ENCODE measurements at places on chromosomes 12 and 14.

GRCh38 chr12:93825931-93826555 is 148.9 kb downstream of the CRADD start:
- H3K4me3 ChIP-seq = no peak overlapping the region
- H3K36me3 ChIP-seq = no peaks in the 10 kb centered on the region
- DNase-seq = no peak
- no peaks in the 10 kb centered on the region for H3K27me3 ChIP-seq
- H3K4me1 ChIP-seq = no peaks in the 10 kb centered on the region

GRCh38 chr12:19744705-19745218 is 305.5 kb downstream of the AEBP2 start:
- no peak for DNase-seq
- no peak overlapping the region for H3K4me3 ChIP-seq
- H3K36me3 ChIP-seq = no peaks in the 10 kb centered on the region
- no peaks in the 10 kb centered on the region for H3K27me3 ChIP-seq
- H3K27ac ChIP-seq = no peak overlapping the region
- no peaks in the 10 kb centered on the region for H3K4me1 ChIP-seq

DNA sequence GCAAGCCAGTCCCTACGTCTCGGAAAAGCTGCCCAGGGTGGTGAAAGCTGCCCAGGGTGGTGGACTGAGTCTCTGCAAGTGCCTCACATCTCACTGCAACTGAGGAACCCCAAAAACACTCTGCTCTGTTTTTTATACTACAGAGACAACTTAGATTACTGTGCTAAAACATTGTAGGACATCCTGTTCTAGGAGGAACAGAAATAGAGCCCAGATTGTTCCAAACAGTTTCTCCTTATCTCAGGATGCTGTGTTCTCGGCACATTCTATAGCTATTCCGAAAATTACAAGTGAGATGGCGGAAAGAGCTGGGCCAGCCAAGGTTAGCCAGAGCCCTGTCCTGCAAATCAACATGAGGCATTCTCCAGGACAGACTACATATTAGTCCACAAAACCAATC is 138.7 kb downstream of the LRIG3 start:
- H3K36me3 ChIP-seq = no peaks in the 10 kb centered on the region
- no peaks in the 10 kb centered on the region for H3K27me3 ChIP-seq
- no peak overlapping the region for H3K4me3 ChIP-seq
- no peak for DNase-seq
- no peak overlapping the region for H3K27ac ChIP-seq
- H3K4me1 ChIP-seq = no peaks in the 10 kb centered on the region

DNA sequence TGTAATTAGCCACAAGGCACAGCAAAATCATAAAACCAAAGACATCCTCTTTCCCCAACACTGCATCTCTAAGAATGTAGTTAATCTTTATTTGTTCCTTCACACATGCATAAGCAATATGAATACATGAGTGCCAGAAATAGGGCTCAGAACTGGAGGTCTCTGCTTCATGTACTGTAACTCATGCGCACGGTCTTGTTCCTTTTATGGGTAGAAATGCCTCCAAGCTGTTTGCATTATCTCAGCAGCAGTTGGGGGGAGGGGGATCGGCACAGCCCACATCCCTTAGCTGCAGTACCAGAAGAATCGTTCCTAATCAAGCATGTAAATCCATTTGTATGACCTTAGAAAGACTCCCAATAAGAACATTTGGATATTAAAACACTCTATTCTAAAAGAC is 20.0 kb downstream of the RHOJ start:
- H3K4me3 ChIP-seq = no peak overlapping the region
- H3K27ac ChIP-seq = no peak overlapping the region

DNA sequence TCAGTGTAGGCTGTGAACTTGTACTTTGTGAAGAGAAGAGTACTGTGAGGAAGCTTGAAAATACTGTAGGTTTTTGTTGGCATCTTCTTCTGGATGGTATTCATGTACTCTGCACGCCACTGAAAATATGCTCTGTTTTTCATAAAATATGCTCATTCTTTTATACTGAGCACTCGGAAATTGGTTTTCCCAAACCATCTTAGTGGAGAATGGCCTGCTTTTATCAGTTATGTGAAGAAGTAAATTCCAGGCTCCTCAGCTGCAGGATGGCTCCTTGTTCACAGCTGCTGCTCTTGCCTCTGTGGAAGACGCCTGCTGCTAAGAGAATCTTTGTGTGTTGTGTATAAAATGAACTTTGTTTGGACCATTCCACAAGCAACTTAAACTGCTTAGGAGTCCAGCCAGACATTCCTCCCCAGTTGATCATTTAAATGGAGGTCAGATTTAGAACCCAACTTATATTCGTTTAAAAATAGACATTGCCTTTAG is 443.5 kb upstream of the RGS6 start:
- no peak overlapping the region for H3K4me3 ChIP-seq
- H3K27me3 ChIP-seq = no peaks in the 10 kb centered on the region
- no peak for DNase-seq

- peaks cover 3% of the 10 kb centered on the region for H3K27me3 ChIP-seq
- no peaks in the 10 kb centered on the region for H3K4me1 ChIP-seq
- no peak overlapping the region for H3K4me3 ChIP-seq
- no peak overlapping the region for H3K27ac ChIP-seq
Observed at GRCh38 chr12:126667339-126667738, 1599.6 kb upstream of the TMEM132C start.

GRCh38 chr14:30906752-30907658 is 32.6 kb downstream of the COCH start:
- no peak overlapping the region for H3K4me3 ChIP-seq
- H3K36me3 ChIP-seq = peaks cover 36% of the 10 kb centered on the region
- no peak for DNase-seq
- H3K4me1 ChIP-seq = no peaks in the 10 kb centered on the region
- no peak overlapping the region for H3K27ac ChIP-seq

- peaks cover 21% of the 10 kb centered on the region for H3K27me3 ChIP-seq
- DNase-seq = no peak
- H3K4me3 ChIP-seq = no peak overlapping the region
- no peak overlapping the region for H3K27ac ChIP-seq
- no peaks in the 10 kb centered on the region for H3K36me3 ChIP-seq
Observed at GRCh38 chr14:57866199-57866705, 360 bp upstream of the SLC35F4 start.

GRCh38 chr14:88804477-88804876 is 11.7 kb upstream of the EML5 start:
- H3K27ac ChIP-seq = no peak overlapping the region
- H3K36me3 ChIP-seq = no peaks in the 10 kb centered on the region
- H3K4me1 ChIP-seq = no peaks in the 10 kb centered on the region
- peaks cover 20% of the 10 kb centered on the region for H3K27me3 ChIP-seq

- no peak overlapping the region for H3K27ac ChIP-seq
- H3K4me1 ChIP-seq = peaks cover 48% of the 10 kb centered on the region
- H3K4me3 ChIP-seq = peak overlapping the region; percentile 39
- H3K36me3 ChIP-seq = no peaks in the 10 kb centered on the region
- no peak for DNase-seq
Observed at GRCh38 chr12:52629281-52630007, 11.1 kb upstream of the KRT73 start.

GRCh38 chr14:88030079-88030478 is 25.1 kb downstream of the GPR65 start:
- H3K27me3 ChIP-seq = no peaks in the 10 kb centered on the region
- H3K27ac ChIP-seq = peak overlapping the region; percentile 8
- peaks cover 17% of the 10 kb centered on the region for H3K4me1 ChIP-seq
- DNase-seq = no peak
- H3K4me3 ChIP-seq = no peak overlapping the region
- H3K36me3 ChIP-seq = no peaks in the 10 kb centered on the region

GRCh38 chr14:98961191-98961590 is 310.8 kb downstream of the BCL11B start:
- no peaks in the 10 kb centered on the region for H3K36me3 ChIP-seq
- no peak overlapping the region for H3K4me3 ChIP-seq
- no peak for DNase-seq
- no peak overlapping the region for H3K27ac ChIP-seq

DNA sequence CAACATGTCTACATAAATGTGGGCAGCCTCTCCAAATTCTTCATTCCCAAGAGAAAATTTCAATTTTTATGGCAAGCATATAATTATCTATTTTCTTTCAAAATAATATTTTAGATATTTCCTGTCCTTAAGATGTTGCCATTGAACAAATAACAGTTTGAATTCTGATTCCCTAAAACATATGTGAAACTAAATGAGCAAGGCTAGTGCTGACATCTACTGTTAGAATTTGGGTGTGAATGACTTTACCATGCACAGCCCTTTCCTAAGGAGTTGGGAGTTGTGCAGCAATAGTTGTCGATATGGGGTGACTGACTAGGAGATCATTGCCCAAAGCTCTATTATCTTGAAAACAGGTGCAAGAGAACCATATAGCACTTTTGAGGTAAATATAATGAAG is 108.2 kb upstream of the SLC38A4 start:
- no peak overlapping the region for H3K4me3 ChIP-seq
- H3K36me3 ChIP-seq = no peaks in the 10 kb centered on the region
- H3K27me3 ChIP-seq = no peaks in the 10 kb centered on the region
- H3K4me1 ChIP-seq = peaks cover 6% of the 10 kb centered on the region

DNA sequence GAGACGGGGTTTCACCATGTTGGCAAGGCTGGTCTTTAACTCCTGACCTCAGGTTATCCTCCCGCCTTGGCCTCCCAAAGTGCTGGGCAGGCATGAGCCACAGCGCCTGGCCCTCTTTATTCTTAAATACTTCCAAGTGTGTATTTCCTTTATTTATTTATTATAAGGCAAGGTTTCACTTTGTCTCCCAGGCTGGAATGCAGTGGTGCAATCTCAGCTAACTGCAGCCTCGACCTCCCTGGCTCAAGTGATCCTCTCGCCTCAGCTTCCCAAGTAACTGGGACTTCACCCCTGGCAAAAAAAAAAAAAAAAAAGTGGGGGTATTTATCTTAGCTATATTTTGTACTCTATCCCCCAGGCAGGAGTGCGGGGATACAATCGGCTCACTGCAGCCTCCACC is 6.8 kb downstream of the FAM216A start:
- no peaks in the 10 kb centered on the region for H3K27me3 ChIP-seq
- no peak overlapping the region for H3K4me3 ChIP-seq
- no peaks in the 10 kb centered on the region for H3K4me1 ChIP-seq
- DNase-seq = no peak
- no peak overlapping the region for H3K27ac ChIP-seq

- H3K27ac ChIP-seq = peak overlapping the region; percentile 67
- peaks cover 18% of the 10 kb centered on the region for H3K4me1 ChIP-seq
- H3K4me3 ChIP-seq = peak overlapping the region; percentile 92
- H3K27me3 ChIP-seq = no peaks in the 10 kb centered on the region
- no peak for DNase-seq
Observed at GRCh38 chr14:102138961-102139285, 774 bp upstream of the WDR20 start.

DNA sequence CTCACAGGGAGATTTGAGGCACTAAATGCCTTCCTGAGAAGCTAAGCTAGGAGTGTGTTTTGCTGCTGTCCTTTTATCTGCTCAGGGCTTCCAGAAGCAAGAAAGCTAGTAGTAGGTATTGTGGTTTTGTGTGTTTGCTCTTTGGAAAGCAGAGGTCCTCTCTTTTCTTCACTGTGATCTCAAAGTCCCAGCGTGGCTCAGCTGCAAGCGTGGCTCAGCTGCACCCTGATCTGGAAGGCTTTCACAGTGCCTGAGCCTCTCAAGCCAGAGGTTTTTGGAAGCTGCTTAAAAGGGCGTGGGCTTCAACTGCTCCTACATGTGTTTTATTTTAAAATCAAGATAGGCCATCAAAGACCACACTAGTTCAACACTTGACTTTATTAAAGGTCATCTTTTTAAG is 337.4 kb upstream of the RGS6 start:
- DNase-seq = no peak
- no peaks in the 10 kb centered on the region for H3K36me3 ChIP-seq
- H3K4me1 ChIP-seq = peaks cover 56% of the 10 kb centered on the region
- no peaks in the 10 kb centered on the region for H3K27me3 ChIP-seq
- H3K27ac ChIP-seq = no peak overlapping the region

GRCh38 chr14:67170660-67171059 is 18.6 kb upstream of the GARIN2 start:
- no peaks in the 10 kb centered on the region for H3K27me3 ChIP-seq
- no peak for DNase-seq
- H3K27ac ChIP-seq = no peak overlapping the region
- no peak overlapping the region for H3K4me3 ChIP-seq
- no peaks in the 10 kb centered on the region for H3K4me1 ChIP-seq

DNA sequence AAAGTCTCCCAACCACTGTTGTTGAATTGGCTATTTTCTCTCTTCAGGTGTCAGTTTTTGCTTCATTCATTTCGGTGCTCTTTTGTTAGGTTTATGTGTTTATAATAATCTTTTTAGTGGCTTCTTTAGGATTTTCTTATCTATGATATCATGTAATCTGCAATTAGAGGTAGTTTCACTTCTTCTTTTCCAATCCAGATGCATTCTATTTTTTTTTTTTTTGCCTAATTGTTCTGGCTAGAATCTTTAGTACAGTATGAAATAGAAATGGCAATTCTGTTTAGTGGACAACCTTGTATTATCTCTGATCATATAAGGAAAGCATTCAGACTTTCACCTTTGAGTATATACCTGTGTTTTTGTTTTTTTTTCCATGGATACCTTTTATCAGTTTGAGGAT is 17.4 kb downstream of the CNOT2 start:
- H3K36me3 ChIP-seq = no peaks in the 10 kb centered on the region
- no peak overlapping the region for H3K27ac ChIP-seq
- no peak overlapping the region for H3K4me3 ChIP-seq
- H3K4me1 ChIP-seq = peaks cover 6% of the 10 kb centered on the region
- H3K27me3 ChIP-seq = no peaks in the 10 kb centered on the region
- no peak for DNase-seq

- H3K27me3 ChIP-seq = peaks cover 2% of the 10 kb centered on the region
- H3K36me3 ChIP-seq = no peaks in the 10 kb centered on the region
- DNase-seq = no peak
- H3K27ac ChIP-seq = no peak overlapping the region
- H3K4me3 ChIP-seq = no peak overlapping the region
Observed at GRCh38 chr12:2378835-2379330, 326.1 kb downstream of the CACNA1C start.

- peak overlapping the region; percentile 30 for H3K4me3 ChIP-seq
- peaks cover 65% of the 10 kb centered on the region for H3K4me1 ChIP-seq
- H3K27me3 ChIP-seq = no peaks in the 10 kb centered on the region
- H3K27ac ChIP-seq = peak overlapping the region; percentile 76
- no peaks in the 10 kb centered on the region for H3K36me3 ChIP-seq
Observed at GRCh38 chr12:107372229-107372658, 278.9 kb upstream of the CRY1 start.

DNA sequence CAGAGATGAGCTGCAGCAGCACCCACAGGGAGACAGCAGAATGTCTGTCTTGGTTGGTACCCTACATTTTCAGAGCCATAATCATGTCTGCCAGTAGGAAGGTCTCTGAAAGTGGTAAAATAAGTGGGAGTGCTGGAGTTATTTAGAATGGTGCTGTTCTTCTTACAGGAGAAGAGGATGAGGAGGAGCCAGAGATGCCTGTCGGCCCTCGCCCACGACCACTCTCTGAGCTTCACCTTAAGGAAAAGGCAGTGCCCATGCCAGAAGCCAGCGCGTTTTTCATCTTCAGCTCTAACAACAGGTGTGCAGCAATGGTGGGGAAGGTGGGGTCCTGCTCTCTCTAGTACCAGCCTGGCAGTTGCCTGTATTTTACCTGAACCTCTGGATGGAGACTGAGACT is 201.7 kb upstream of the FKBP4 start:
- no peaks in the 10 kb centered on the region for H3K27me3 ChIP-seq
- DNase-seq = no peak
- H3K27ac ChIP-seq = no peak overlapping the region
- no peaks in the 10 kb centered on the region for H3K4me1 ChIP-seq

All from T-cell (primary cell).